Endothelial cell of umbilical vein (primary cell): ENCODE measurements at places on chromosomes 11 and 22.
A peak's percentile ranks its signal among the peaks of the same experiment; 100 is the strongest.

DNA sequence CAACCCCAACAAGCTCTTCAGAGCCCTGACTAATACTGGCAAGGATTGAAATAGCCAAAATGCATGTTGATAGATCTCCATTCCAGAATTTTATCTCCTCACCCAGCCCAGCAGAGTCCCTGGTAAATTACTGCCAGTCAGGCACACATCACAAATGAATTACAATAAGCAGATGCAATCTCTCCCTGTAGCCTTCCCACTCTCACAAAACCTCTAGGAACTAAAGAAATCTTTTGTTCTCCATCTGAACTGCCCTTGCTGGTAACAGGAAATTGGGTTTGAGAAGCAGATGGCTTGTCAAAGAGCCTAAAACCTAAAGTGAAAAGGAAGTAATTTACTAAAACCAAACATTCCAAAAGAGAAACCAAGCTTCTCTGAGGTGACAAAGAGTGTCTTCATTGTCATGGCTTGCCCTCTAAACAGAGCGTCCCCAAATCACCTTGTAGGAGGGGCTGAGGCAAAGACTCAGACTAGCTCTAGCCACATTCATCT lies 59.5 kb downstream of the FAM168A start:
- H3K4me3 ChIP-seq, result no peak overlapping the region
- H3K27ac ChIP-seq, result no peak overlapping the region
- DNase-seq, result peak; percentile 64

DNA sequence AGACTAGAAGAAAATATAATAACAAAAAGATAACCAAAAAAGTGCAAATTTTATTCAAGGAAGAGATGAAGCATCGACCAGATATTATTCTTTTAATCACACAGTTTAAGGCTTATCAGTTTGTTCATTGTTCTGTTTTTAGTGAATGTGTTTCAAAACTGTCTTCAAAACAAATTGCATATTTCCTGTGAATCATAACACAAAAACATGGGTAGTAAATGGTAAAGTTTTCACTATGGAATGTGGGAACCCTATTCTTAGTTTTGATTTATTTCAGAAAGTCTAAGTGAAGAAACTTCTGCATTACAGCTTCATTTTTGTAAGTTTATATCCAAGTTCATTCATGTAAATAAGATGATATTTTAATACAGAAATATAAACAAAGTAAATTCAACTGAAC lies 207.6 kb upstream of the LUZP2 start:
- H3K4me1 ChIP-seq, result peaks cover 11% of the 10 kb centered on the region
- no peak overlapping the region for H3K4me3 ChIP-seq
- no peaks in the 10 kb centered on the region for H3K36me3 ChIP-seq
- H3K27ac ChIP-seq, result no peak overlapping the region

GRCh38 chr22:45831394-45831793 lies 145.6 kb downstream of the WNT7B start:
- no peak overlapping the region for H3K27ac ChIP-seq
- peaks cover 11% of the 10 kb centered on the region for H3K4me1 ChIP-seq
- peak; percentile 26 for DNase-seq
- H3K4me3 ChIP-seq, result no peak overlapping the region
- H3K27me3 ChIP-seq, result no peaks in the 10 kb centered on the region

GRCh38 chr22:43554694-43555365 lies 143.0 kb downstream of the MPPED1 start:
- H3K36me3 ChIP-seq, result no peaks in the 10 kb centered on the region
- H3K4me3 ChIP-seq, result no peak overlapping the region
- H3K27ac ChIP-seq, result no peak overlapping the region
- DNase-seq, result no peak
- H3K4me1 ChIP-seq, result no peaks in the 10 kb centered on the region

GRCh38 chr22:44623771-44624510 lies 78.1 kb upstream of the PRR5 start:
- no peak for DNase-seq
- no peaks in the 10 kb centered on the region for H3K36me3 ChIP-seq
- H3K27ac ChIP-seq, result no peak overlapping the region
- H3K27me3 ChIP-seq, result no peaks in the 10 kb centered on the region

GRCh38 chr11:11718511-11718910 lies 96.7 kb upstream of the GALNT18 start:
- no peak for DNase-seq
- H3K36me3 ChIP-seq, result no peaks in the 10 kb centered on the region
- H3K4me3 ChIP-seq, result no peak overlapping the region
- no peaks in the 10 kb centered on the region for H3K27me3 ChIP-seq

GRCh38 chr11:134558258-134558835 lies 146.3 kb upstream of the B3GAT1 start:
- no peaks in the 10 kb centered on the region for H3K36me3 ChIP-seq
- no peak overlapping the region for H3K27ac ChIP-seq
